ENCODE measurements at places on chromosomes 1 and 21.

DNA sequence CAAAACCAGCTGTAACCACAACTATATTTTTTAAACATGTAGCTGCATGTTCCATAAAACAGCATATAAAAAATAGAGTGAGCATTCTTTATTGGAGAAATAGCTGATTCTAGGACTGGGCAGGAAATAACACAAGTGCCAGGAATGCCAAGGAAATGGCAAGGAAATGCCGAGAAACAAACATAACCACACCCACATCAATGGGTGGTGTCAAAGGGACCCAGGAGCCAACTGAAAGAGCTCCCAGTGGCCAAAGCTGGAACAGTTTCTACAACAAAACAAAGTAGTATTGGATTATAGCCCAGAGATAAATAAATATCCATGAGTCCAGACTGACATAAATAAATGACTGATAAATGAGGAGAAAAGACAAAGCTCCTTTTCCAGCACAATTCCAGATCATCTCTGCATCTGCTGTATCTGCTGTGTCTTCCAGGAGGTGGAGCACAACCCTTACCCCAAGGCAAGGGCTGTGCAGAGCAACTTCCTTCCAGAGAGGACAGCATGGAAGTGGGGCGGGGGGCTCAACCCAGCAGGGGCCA is 28.1 kb downstream of the ADARB1 start:
- DNase-seq: no peak

GRCh38 chr1:54872036-54872331 is 15.0 kb downstream of the DHCR24 start:
- DNase-seq: no peak

DNA sequence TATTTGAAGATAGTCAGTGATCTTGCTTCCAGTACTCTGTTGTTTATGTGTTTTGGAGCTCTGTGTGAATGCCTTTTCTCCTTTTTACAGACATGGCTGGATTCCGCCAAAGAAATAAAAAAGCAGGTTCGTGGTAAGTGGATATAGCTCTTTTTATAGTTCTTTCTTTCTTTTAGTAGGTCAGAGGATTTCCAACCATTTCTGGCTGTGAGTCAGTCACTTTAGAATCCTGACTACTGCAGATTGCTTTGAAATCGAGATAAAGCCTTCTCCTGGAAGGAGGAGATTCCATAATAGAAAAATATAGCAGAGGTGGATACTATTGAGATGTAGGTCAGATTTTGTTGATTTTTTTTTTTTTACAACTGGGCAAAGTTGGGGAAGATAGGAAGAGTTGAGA is 97.4 kb downstream of the EPB41 start:
- no peak for DNase-seq

GRCh38 chr1:201905234-201905890 is 16.7 kb downstream of the SHISA4 start:
- DNase-seq: no peak

DNA sequence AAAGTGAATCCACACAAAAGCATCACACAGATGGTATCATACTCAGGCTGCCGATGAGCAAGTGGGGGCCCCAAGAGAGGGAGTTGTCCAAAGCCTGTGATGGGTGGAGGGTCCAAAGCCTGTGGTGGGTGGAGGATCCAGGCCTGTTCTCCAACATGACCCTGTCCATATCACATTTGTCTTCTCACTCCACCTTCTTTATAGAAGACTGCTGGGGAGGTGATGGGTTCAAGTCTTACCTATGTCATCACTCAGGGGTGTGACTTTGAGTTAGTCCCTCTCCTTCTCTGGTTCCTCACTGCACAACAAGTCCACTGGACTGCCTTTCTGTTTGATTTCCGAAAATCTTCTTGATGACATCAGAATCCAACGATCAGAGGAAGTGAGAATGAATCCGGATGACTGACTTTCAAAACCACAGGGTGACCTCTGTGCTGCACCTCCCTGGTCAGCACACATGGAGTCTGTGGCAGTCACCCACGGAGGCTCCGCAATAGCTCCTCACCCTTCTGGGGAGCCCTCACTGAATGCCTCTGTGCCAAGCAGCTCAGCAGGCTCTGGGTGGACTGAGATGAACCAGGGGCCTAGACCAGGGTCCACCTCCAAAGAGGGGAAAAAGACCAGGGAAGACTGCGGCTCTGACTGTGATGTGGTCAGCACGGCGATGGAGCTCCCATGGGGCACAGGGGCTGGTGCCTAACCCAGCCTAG is 166.8 kb downstream of the HIVEP3 start:
- DNase-seq: no peak

GRCh38 chr1:168004531-168004930 is 67.7 kb upstream of the MPC2 start:
- no peak for DNase-seq
